ENCODE measurements at places on chromosomes 1 and 21. TPM values are rescaled to one million over a fixed set of nuclear protein-coding genes. Genes with fewer than 3 reads are reported as not detected.

The CD1B gene
- not detected for total RNA-seq

DNA sequence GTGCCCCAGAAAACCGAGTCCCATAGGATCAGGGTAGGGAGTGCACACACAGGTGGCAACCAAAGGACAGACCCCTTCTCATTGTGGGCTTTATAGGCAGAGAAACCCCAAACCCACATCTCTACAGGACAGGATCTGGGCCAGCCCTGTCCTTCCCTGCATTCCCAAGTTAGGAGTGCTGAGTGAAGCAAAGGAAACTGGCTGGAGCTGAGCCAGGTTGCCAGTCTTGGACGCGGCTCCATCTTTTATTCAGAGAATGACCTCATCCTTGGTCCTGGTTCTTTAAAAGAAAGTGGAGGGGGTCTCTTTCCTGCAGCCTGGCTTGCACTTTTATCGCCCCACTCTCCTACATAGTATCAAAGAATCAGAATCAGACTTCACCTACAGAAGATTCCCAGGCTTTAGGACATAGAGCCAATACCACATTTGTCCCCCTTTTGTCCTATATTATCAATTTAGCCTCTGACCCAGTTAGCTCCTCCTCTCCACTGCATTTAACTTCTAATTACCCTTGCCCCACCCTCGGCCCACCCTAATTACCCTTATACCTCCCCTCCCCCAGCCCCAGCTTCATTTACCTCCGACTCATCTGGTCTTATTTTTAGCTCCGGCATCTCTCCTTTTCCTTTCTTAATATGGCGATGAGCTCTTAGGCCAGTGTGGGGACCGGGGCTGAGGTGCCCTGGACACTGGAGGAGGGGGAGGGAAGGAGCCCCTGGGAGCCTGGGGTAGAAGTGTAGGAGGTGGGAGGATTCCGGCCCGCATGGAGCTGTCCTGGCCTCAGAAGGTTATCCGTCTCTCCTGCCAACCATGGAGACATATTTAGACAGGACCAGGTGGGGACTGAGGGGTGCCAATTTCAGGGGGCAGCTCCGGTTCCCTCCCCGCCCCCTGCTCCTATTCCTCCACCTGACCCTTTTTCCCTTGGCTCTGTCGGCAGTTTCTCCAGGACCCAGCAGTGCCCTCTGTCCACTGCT is at the start of gene CASQ1:
Gene CASQ1, plus strand, starts transcription at position 927 of the 977 bp plus-strand sequence. CDS start 177 bp downstream, outside the sequence.
- no peak within 1 kb of the TSS for H3K4me3 ChIP-seq
- no peak within 1 kb of the TSS for H3K27ac ChIP-seq
- peaks cover 4% of the 10 kb centered on the region for H3K4me1 ChIP-seq
- no peaks in the 10 kb centered on the region for H3K27me3 ChIP-seq

- no peak overlapping the region for H3K27ac ChIP-seq
- H3K4me1 ChIP-seq, result peaks cover 22% of the 10 kb centered on the region
- DNase-seq, result no peak
- no peaks in the 10 kb centered on the region for H3K27me3 ChIP-seq
Observed at GRCh38 chr1:27594564-27595510, 9.1 kb downstream of the AHDC1 start.

DNA sequence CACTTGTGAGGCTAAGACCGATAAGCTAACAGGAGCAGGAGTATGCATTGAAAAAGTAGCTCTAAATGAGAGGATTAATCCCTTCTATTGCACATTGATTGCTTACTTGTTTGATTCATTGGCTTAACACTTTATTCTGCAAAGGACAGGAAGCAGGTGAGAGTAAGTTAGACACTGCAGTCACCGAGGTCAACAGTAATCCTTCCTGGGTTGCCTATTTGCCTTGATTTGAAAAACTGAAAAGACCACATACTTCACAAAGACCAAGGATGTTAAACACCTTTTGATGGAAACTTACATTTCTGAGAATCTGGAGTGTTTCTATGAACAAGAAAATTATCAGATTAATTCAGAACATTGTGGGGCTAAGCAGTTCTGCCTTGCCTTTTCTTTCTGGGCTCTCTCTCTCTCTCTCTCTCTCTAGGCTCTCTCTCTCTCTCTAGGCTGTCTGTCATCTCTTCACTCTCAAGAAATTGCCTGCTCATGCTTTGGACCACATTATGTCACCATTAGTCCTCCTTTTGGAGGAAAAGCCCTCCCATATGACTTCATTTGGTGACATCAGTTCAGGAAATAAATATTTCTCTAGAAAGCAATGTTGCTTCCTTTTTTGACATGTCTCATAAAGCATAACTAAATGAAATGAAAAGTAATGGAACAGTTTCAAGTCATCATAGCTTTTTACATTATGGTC is 103.8 kb downstream of the TNFSF18 start:
- H3K36me3 ChIP-seq, result no peaks in the 10 kb centered on the region
- H3K4me1 ChIP-seq, result no peaks in the 10 kb centered on the region
- H3K4me3 ChIP-seq, result no peak overlapping the region

DNA sequence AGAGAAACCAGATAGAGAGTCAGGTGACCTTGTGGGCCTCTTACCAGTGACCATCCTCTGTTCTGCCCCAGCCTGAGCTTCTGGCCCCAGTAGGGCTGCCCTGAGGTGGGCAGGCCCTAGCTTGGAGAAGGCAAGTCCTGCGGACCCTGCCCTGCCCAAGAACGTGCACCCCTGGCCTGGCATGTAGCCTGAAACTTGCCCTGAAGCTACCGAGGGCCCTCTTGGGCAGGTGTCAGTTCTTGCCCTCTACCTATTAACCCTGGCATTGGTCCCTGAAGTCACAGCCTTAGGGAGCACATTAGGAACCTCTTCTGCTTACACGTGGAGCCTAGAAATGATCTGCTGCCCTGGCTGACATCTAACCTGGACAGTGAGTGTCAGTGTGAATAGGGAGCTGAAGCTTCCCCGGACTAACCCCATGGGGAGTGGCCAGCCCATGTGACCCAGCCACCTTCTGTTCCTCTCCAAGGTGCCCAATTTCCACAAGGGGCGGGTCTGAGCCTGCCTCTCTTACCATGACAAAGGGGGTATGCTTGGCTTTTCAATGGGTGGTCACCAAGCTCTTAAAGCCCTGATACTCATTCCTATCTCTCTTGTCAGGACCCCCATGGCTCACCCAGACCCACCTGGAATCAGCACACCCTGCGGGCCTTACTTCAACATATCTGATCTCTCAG is 163.0 kb downstream of the ZSCAN20 start:
- H3K4me1 ChIP-seq, result peaks cover 11% of the 10 kb centered on the region
- H3K27me3 ChIP-seq, result no peaks in the 10 kb centered on the region
- DNase-seq, result peak; percentile 57
- H3K36me3 ChIP-seq, result no peaks in the 10 kb centered on the region
- no peak overlapping the region for H3K4me3 ChIP-seq
- H3K27ac ChIP-seq, result no peak overlapping the region

DNA sequence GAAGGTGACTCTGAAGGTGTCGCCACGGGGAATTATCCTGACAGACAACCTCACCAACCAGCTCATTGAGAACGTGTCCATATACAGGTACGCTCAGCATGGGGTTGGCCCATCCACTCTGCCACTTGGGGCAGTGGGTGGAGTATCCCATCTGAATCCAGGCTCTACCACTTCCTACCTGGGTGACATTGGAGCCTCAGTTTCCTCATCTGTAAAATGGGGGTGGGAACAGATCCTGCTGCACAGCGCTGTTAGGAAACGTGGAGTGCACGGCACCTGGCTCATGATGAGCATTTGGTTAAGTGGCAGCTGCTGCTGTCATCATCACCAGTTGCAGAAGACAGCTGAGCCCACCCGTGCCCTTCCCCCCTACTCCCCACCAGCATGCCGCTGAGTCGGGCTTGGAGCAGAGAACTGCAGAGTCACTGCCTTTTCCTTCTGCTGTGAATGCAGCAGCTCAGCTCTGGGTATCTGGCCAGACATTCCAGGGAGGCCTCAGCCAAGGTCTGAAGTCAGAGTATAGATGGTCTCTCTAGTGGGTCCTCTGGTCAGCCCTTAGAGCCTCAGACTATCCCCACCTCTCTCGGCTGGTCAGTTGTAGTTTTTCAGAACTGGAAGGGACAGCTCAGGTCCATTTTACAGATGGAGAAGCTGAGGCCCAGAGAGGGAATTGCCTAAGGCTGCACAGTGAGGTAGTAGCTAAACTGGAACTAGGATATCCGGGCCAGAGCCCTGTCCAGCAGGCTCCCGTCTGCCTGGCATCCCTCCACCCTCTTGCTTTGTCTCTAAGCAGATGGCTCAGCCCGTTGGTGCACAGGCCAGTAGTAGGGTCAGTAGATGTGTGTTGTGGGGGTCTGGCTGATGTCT is 11.7 kb downstream of the LDLRAP1 start:
- no peak for DNase-seq
- no peaks in the 10 kb centered on the region for H3K27me3 ChIP-seq
- H3K4me1 ChIP-seq, result no peaks in the 10 kb centered on the region
- H3K4me3 ChIP-seq, result no peak overlapping the region
- no peaks in the 10 kb centered on the region for H3K36me3 ChIP-seq
- H3K27ac ChIP-seq, result no peak overlapping the region

GRCh38 chr1:98053471-98054366 is 132.9 kb upstream of the DPYD start:
- peak overlapping the region; percentile 73 for H3K4me3 ChIP-seq
- peaks cover 3% of the 10 kb centered on the region for H3K4me1 ChIP-seq
- H3K27me3 ChIP-seq, result peaks cover 17% of the 10 kb centered on the region
- H3K36me3 ChIP-seq, result no peaks in the 10 kb centered on the region

DNA sequence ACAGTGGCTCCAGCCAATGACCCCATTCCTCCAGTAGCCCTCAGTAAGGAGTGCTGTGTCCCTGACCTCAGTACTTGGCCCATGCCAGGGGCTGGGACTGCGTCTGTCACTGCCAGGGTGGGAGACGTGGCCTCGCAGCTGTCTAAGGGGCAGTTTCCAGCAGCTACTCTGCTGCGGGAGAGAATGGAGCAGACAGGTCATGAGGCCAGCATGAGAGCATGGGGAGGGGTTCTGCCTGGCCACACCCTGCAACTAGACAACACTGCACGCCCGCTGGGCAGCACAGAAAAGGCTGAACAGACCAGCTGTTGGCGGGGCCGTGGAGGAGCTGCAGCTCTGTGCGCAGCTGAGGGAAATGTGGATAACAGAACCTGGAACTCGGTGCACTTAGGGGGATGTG is 91.6 kb upstream of the COL6A1 start:
- no peaks in the 10 kb centered on the region for H3K27me3 ChIP-seq
- no peak overlapping the region for H3K4me3 ChIP-seq
- H3K27ac ChIP-seq, result no peak overlapping the region
- no peaks in the 10 kb centered on the region for H3K4me1 ChIP-seq
- DNase-seq, result no peak

- H3K27me3 ChIP-seq, result no peaks in the 10 kb centered on the region
- no peaks in the 10 kb centered on the region for H3K4me1 ChIP-seq
Observed at GRCh38 chr1:52669696-52670095, 28.5 kb downstream of the COA7 start.

GRCh38 chr1:115506518-115506917 is 135.3 kb upstream of the VANGL1 start:
- H3K36me3 ChIP-seq, result no peaks in the 10 kb centered on the region
- H3K4me3 ChIP-seq, result no peak overlapping the region
- no peak overlapping the region for H3K27ac ChIP-seq

- no peaks in the 10 kb centered on the region for H3K4me1 ChIP-seq
- H3K27me3 ChIP-seq, result no peaks in the 10 kb centered on the region
- H3K27ac ChIP-seq, result no peak overlapping the region
- DNase-seq, result no peak
- no peak overlapping the region for H3K4me3 ChIP-seq
- peaks cover 38% of the 10 kb centered on the region for H3K36me3 ChIP-seq
Observed at GRCh38 chr1:43446388-43446740, 7.4 kb downstream of the HYI start.
